ENCODE measurements at places on chromosomes 1 and 21. TPM values are rescaled to one million over a fixed set of nuclear protein-coding genes. Genes with fewer than 3 reads are reported as not detected.

The INSRR gene
- 0.31 TPM for total RNA-seq

The CD244 gene
- total RNA-seq: not detected

The DMRTA2 gene
- total RNA-seq: 5.3 TPM

The RAVER2 gene
- 25.0 TPM for total RNA-seq

The SERINC2 gene
- 2.2 TPM for total RNA-seq

The TP73 gene
- 0.31 TPM for total RNA-seq

The ELAVL4 gene
- total RNA-seq: 88.9 TPM

The ACKR1 gene
- total RNA-seq: 2.5 TPM

The C1orf87 gene
- total RNA-seq: not detected

The KCNA3 gene
- total RNA-seq: 36.0 TPM

The SUSD4 gene
- total RNA-seq: 21.0 TPM

The SLC22A15 gene
- total RNA-seq: 13.1 TPM

Measured in parietal lobe (tissue), 2 donors.